ENCODE measurements at places on chromosomes 2 and 18.

- peak; percentile 22 for DNase-seq
Observed at GRCh38 chr2:48144777-48145176, 238.5 kb upstream of the FBXO11 start.

DNA sequence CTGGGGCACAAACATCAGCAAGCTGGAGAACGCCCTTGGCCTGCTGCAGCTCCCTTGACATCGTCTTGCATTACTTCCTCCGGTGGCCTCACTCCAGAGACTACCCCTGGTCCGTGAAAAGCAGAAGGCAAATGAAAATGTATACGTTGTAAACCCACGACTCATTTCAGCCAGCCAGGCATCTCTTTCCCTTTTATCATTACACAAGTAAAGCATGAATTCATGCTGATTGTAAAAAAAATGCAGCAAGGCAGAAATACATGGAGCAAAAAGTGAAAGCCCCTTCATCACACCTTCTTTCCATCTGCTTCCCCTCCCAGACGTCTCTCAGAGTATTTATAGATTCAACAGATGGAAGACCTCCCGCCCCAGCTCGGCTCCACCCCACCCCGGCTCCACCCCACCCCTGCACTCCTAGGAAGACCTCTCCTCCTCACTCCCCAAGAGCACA lies 41.6 kb upstream of the RALBP1 start:
- DNase-seq = no peak

GRCh38 chr2:19104503-19104902 lies 253.9 kb downstream of the OSR1 start:
- DNase-seq = no peak

GRCh38 chr2:118085173-118086023 lies 2.9 kb upstream of the INSIG2 start:
- no peak for DNase-seq

DNA sequence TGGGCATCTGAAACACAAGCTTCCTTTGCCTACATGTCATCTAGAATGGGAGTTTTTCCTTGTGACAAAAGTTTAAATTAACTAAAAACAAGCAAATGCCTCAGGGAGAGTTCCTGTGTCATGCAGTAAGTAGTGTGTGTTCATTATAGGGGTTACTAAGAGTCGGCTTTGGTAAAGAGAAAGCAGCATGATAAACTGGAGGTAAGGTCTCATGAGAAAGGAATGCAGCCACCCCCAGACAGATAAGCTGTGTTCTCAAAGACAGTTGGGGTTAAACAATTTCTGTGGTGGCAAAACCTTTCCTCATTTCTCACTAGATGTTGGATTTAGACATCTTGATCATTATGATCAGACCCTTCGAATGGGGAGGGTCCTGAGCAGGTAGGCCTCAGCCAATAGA lies 129.7 kb downstream of the MAP4K4 start:
- no peak for DNase-seq
